ENCODE measurements at places on chromosomes 1 and 21.
A peak's percentile ranks its signal among the peaks of the same experiment; 100 is the strongest.

- DNase-seq, result no peak
Measured at GRCh38 chr1:84737590-84737989, 47.3 kb upstream of the SSX2IP start.

DNA sequence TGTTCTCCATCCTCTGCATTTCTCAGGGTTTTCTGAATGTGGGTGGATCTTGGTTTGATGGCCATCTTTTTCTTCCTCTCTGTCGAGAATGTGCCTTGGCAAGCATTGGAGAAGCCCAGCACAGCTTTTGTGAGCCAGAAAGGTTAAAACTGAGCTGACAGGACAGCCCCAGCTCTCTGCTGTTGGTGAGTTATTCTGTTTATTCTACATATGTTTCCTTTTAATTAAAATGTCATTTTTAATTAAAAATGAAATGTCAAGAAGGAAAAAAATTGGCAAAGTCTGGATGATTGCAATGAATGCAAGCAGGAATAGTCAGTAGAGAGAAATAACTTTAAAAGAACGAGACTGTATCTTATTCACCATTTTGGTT lies 325.8 kb downstream of the PTBP2 start:
- DNase-seq, result no peak

DNA sequence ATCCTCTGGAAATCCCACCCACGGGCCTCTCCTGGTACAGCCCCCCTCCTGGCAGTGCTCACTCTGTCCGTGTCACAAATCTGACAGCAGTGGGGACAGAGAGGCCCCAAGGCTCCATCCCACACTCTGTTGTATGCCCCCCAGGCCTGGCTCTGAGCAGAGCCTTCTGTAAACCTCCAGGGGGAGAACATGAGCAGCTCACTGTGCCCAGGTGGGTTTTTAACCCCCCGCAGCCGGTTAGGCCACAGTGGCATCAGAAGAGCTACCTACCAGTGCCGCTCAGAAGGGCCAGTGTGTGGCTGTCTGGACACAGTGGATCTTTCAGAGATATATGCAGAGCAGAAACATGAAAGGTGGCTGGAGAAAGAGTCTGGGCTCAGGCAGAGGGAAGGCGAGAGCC lies 12.0 kb upstream of the GPR153 start:
- peak; percentile 44 for DNase-seq

DNA sequence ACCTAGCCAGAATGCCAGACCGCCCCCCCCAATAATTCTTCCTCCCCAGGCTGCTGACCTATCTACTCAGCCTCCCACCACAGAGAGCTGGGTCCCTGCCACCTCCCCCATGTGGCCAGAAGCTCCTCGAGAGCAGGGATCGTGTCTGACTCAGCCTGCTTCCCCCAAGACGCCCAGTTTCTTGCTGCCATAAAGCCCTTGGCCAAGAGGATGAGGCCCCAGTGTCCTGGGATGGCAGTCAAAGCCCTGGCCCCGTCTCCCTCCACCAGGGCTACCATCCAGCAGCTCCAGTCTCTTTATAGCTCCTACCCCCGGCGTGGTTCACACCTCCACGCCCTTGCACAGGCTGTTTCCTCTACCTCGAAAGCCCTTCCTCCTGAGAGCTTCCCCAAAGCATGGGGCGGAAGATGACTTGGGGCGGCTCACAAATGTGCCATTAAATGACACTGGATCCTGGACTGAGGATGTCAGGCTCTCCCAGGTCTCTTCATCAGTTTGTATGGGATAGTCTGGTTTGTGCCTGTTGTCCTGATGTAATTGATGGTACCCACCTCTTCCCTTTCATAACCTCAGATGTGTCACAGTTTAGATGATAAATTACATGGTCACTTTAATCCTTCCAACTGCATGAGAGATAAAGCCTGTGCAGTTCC lies 13.2 kb downstream of the ADGRB2 start:
- DNase-seq, result no peak

- no peak for DNase-seq
Measured at GRCh38 chr1:226511296-226511695, 37.3 kb upstream of the STUM start.

GRCh38 chr1:24173638-24174575 lies 13.2 kb downstream of the IFNLR1 start:
- DNase-seq, result no peak

DNA sequence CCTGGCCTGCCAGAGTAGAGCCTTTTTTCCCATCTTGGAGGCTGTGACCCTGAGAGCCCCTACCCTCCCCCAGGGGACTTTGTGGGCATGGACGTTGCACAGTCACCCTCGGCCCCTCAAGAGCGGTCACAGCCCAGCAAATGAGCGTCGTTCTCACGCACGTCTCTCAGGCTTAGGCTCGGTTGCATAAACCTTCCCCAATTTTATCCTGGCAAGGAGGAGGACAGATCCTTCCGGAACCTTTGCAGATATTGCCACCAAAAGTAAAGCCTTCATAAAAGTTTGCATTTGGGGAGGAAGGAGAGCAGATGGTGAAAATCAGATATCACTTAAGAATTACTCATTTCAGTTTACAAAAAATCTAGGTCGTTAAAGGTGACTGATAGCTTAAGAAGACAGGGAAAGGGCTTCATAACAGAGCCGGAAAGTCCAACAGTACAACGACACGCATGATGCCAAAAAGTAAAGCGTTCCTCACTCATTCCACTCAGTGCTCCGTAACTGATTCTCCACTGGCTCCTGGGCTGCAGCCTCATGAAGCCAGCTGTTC lies 29.3 kb downstream of the PDE9A start:
- DNase-seq, result no peak

- no peak for DNase-seq
Measured at GRCh38 chr1:201324821-201325677, 41.7 kb downstream of the PKP1 start.

GRCh38 chr1:223713546-223714420 lies 1.4 kb downstream of the CAPN2 start:
- DNase-seq, result no peak

DNA sequence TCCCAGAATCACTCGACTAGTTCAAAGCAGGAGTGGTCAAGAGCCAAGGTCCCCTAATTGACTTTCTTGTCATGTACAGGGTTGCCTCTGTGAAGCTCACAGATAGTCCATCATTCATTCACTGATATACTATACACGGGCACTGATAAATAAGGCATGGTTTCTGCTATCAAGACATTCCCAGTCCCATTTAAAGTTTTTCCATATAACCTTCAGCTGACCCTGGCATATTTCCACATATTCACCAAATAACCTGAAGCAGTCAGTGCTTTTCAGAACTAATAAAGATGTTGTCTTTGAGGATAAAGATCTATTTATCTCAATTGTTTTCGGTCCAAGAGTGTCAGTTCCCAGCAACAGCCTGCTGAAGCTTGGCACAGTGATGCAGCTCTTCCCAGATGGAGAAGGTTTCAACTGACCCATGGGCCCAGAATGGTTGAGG lies 173.4 kb downstream of the ZZZ3 start:
- DNase-seq, result no peak

GRCh38 chr1:176243746-176244145 lies 36.7 kb upstream of the COP1 start:
- DNase-seq, result no peak

DNA sequence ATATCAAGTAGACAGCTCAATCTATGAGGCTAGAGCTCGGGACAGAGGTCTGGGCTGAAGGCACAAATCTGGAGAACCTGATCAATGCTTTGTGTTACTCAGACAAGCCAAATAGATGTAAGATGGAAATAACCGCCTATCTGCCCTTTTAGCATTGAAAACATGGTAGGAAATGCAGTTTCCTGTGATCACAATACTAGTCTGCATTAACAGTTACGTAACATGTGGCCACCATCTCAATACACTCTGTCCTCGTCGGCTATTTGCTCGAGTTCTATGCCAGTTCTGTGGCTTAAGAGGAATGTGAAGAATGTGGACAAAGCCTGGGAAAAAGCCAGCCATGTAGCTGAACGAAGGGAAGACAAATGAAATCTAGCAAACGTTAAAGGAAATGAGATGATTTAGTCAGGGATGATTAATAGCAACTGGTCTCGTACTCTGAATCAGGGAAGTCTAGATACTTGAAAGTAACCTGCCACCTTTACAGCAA lies 73.3 kb downstream of the HSF2BP start:
- no peak for DNase-seq

GRCh38 chr21:17416139-17416538 lies 96.7 kb upstream of the CXADR start:
- DNase-seq, result no peak

All from NCI-H510A (cell line).